ENCODE measurements at places on chromosomes 5 and 9. TPM values are rescaled to one million over a fixed set of nuclear protein-coding genes. Genes with fewer than 3 reads are reported as not detected.
A peak's percentile ranks its signal among the peaks of the same experiment; 100 is the strongest.

DNA sequence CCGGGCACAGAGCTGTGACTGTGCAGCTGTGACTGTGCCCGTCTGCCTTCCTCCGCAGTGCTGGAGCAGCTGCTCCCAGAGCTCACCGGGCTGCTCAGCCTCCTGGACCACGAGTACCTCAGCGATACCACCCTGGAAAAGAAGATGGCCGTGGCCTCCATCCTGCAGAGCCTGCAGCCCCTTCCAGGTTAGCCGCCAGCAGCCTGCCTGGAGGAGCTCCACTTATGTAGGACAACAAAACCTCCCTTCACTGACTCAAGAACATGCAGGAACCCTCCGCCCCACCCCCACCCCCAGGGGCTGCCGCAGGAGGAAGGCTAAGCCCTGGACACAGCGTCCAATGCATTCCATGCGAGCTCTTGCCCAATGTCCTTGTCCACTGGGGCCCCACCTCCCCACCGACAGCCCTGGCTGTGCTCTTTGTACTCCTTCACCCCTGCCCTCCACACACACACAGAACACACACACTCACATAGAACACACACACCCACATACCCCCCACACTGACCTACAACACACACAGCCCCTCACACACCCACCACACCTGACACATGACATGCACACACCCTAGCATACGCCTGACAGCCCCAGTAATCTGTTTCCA is 27.9 kb downstream of the AFAP1L1 start:
- no peaks in the 10 kb centered on the region for H3K27me3 ChIP-seq
- H3K4me1 ChIP-seq = no peaks in the 10 kb centered on the region
- DNase-seq = no peak
- no peaks in the 10 kb centered on the region for H3K36me3 ChIP-seq
- H3K27ac ChIP-seq = no peak overlapping the region

DNA sequence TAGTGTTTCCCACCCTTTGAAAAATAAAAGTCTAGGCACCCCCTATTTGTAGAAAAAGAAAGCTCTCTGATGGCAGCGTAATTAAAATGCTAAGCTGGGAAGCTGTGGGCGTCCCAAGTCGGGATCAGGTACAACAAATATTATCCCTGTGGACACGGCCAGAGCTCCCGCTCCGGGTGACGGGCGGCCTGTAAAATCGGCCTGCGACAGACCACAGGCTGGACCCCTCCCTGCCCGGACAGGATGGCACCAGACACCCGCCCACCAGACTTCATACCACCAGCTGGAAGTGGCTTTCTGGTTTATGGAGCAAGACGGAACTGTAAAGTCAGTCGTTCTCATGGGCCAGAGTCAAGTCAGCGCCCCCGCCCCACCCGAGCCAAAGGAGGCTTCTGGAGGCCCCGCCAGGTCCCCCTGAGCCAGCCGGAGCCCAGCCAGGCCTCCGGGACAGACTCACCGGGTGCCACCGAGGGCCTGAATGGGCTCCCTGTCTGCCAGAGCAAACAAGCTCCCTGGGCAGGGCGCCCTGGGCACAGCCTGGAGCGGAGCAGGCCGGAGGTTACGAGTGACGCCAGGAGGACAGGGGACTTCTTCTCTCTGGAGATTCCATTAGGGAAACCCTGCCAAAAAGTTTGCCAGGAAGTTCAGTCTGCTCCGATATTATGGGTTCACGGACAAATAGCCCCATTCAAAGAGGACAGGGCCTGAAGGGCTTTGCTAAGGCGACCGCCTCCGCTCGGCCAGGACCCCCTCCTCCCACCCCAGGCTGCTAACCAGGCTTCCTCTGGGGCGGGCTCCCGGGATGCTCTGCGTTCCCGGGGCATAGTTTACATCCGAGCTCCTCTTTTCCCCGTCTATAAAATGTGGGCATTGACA is 173.7 kb downstream of the ERCC6L2 start:
- DNase-seq = no peak
- no peak overlapping the region for H3K4me3 ChIP-seq
- H3K36me3 ChIP-seq = no peaks in the 10 kb centered on the region
- no peak overlapping the region for H3K27ac ChIP-seq
- peaks cover 4% of the 10 kb centered on the region for H3K27me3 ChIP-seq

GRCh38 chr9:129109952-129110739 is 447 bp downstream of the CRAT start:
- no peaks in the 10 kb centered on the region for H3K27me3 ChIP-seq
- peaks cover 6% of the 10 kb centered on the region for H3K4me1 ChIP-seq
- H3K27ac ChIP-seq = peak overlapping the region; percentile 67
- peak; percentile 78 for DNase-seq
- peak overlapping the region; percentile 96 for H3K4me3 ChIP-seq

- DNase-seq = peak; percentile 36
- no peaks in the 10 kb centered on the region for H3K36me3 ChIP-seq
- peak overlapping the region; percentile 93 for H3K4me3 ChIP-seq
- no peaks in the 10 kb centered on the region for H3K27me3 ChIP-seq
- H3K4me1 ChIP-seq = peaks cover 20% of the 10 kb centered on the region
These were observed 466 bp downstream of the SMC2 start for GRCh38 chr9:104094534-104095015.

The INSL4 gene
- not detected for total RNA-seq

The ELOVL7 gene
- total RNA-seq = not detected

DNA sequence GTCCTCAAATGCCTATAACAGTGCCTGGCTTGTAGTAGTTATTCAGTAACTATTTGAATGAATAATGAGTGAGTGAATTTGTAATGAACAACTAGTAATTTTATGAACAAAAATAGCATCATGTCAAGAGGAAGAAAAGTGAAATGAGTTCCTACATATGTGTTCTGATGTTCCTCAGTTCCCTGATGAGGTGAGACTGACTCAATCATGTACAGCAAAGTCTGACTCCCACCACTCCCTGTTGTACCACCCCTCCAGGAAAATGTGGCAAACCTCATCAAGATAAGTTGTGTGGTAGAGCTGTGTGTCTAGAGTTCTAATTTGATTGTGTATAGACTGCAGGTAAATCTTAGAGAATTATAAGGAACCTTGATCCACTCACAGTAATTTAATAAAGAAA is 201.6 kb downstream of the GOLPH3 start:
- H3K27ac ChIP-seq = no peak overlapping the region
- no peaks in the 10 kb centered on the region for H3K4me1 ChIP-seq
- H3K27me3 ChIP-seq = 0 out of 2 replicates have a peak, but pooled peaks cover 17% of the 10 kb centered on the region

- DNase-seq = no peak
- 0 out of 2 replicates have a peak, but pooled peaks cover 3% of the 10 kb centered on the region for H3K4me1 ChIP-seq
- H3K27me3 ChIP-seq = no peaks in the 10 kb centered on the region
- no peak overlapping the region for H3K4me3 ChIP-seq
- H3K36me3 ChIP-seq = no peaks in the 10 kb centered on the region
These were observed 164.9 kb downstream of the KDM4C start for GRCh38 chr9:6922680-6923079.

The NTRK2 gene
- total RNA-seq = not detected

- no peaks in the 10 kb centered on the region for H3K27me3 ChIP-seq
- peak; percentile 77 for DNase-seq
- peak overlapping the region; percentile 18 for H3K27ac ChIP-seq
- H3K36me3 ChIP-seq = no peaks in the 10 kb centered on the region
- H3K4me3 ChIP-seq = peak overlapping the region; percentile 14
These were observed 64.9 kb upstream of the ECM2 start for GRCh38 chr9:92600462-92601261.

The ABCA1 gene
- 20.7 TPM for total RNA-seq

- peak; percentile 33 for DNase-seq
- no peaks in the 10 kb centered on the region for H3K27me3 ChIP-seq
- peaks cover 43% of the 10 kb centered on the region for H3K4me1 ChIP-seq
- peak overlapping the region; percentile 70 for H3K4me3 ChIP-seq
- peaks cover 43% of the 10 kb centered on the region for H3K36me3 ChIP-seq
- peak overlapping the region; percentile 73 for H3K27ac ChIP-seq
These were observed 28.5 kb downstream of the RHOBTB3 start for GRCh38 chr5:95759634-95760033.

GRCh38 chr5:35149041-35149440 is 81.2 kb downstream of the PRLR start:
- DNase-seq = no peak
- H3K27ac ChIP-seq = no peak overlapping the region
- H3K36me3 ChIP-seq = no peaks in the 10 kb centered on the region
- no peaks in the 10 kb centered on the region for H3K27me3 ChIP-seq
- peaks cover 22% of the 10 kb centered on the region for H3K4me1 ChIP-seq
- H3K4me3 ChIP-seq = no peak overlapping the region
